A549 treated with CpdA at 1 μM for 4 hours (cell line): ENCODE measurements at places on chromosomes 12 and 14. TPM values are rescaled to one million over a fixed set of nuclear protein-coding genes. Genes with fewer than 3 reads are reported as not detected.

C14orf180 gene
- total RNA-seq = not detected in 5 replicates

KCNK13 gene
- 0.05 to 0.19 TPM (median 0.17 TPM) in 4 of 5 replicates, not detected in the other for total RNA-seq

CLEC9A gene
- not detected in 5 replicates for total RNA-seq

DHRS2 gene
- 7.4 to 11.1 TPM (median 8.2 TPM) in 5 replicates for total RNA-seq

EXOC3L4 gene
- total RNA-seq = 0.94 to 1.6 TPM (median 1.5 TPM) in 5 replicates

TEX22 gene
- 0.08 to 0.28 TPM (median 0.22 TPM) in 4 of 5 replicates, not detected in the other for total RNA-seq

MYF5 gene
- not detected in 5 replicates for total RNA-seq

RD3L gene
- not detected in 5 replicates for total RNA-seq

PPP1R36 gene
- 0.25 to 0.59 TPM (median 0.36 TPM) in 5 replicates for total RNA-seq

PLEKHG7 gene
- 0.02 TPM in 1 of 5 replicates, not detected in the others for total RNA-seq

MSI1 gene
- total RNA-seq = 1.3 to 1.7 TPM (median 1.5 TPM) in 5 replicates

CLEC4D gene
- total RNA-seq = not detected in 5 replicates

MYRFL gene
- 0.03 TPM in 1 of 5 replicates, not detected in the others for total RNA-seq

KLRD1 gene
- total RNA-seq = not detected in 5 replicates

KRT75 gene
- 0.19 to 0.29 TPM (median 0.23 TPM) in 5 replicates for total RNA-seq

SLC10A1 gene
- total RNA-seq = not detected in 5 replicates

BEGAIN gene
- 8.2 to 15.0 TPM (median 11.0 TPM) in 5 replicates for total RNA-seq

PLEKHD1 gene
- total RNA-seq = 0.02 to 0.03 TPM in 2 of 5 replicates, not detected in the others

STYK1 gene
- total RNA-seq = 0.12 to 0.76 TPM (median 0.23 TPM) in 5 replicates

OTUB2 gene
- 4.3 to 6.5 TPM (median 4.7 TPM) in 5 replicates for total RNA-seq

SLC15A4 gene
- total RNA-seq = 18.4 to 25.2 TPM (median 22.8 TPM) in 5 replicates

LMNTD1 gene
- total RNA-seq = not detected in 5 replicates

TRIAP1 gene
- total RNA-seq = 73.7 to 84.0 TPM (median 78.3 TPM) in 5 replicates

KERA gene
- not detected in 5 replicates for total RNA-seq

PPFIA2 gene
- total RNA-seq = not detected in 5 replicates

CLMN gene
- 4.4 to 4.9 TPM (median 4.7 TPM) in 5 replicates for total RNA-seq

KRT74 gene
- total RNA-seq = not detected in 5 replicates

BIN2 gene
- 0.07 to 0.09 TPM in 2 of 5 replicates, not detected in the others for total RNA-seq

KCNJ8 gene
- total RNA-seq = 0.22 to 0.70 TPM (median 0.41 TPM) in 5 replicates

ACSM4 gene
- total RNA-seq = not detected in 5 replicates
